ENCODE measurements at places on chromosomes 3 and 15. TPM values are rescaled to one million over a fixed set of nuclear protein-coding genes. Genes with fewer than 3 reads are reported as not detected.

Gene CHRFAM7A
- not detected for total RNA-seq

Gene NR2E3
- not detected for total RNA-seq

Gene GMPS
- 25.4 TPM for total RNA-seq

Gene GPR62
- total RNA-seq, result 0.45 TPM

Gene GOLGA6B
- total RNA-seq, result not detected

Gene SLC9C1
- 0.10 TPM for total RNA-seq

Gene CCDC54
- not detected for total RNA-seq

Gene ATP2B2
- 0.36 TPM for total RNA-seq

Gene ATP13A5
- total RNA-seq, result not detected

Gene XCR1
- not detected for total RNA-seq

Gene TMC3
- not detected for total RNA-seq

Gene ICE2
- 25.2 TPM for total RNA-seq

Gene GPR171
- total RNA-seq, result not detected

Gene CFAP100
- not detected for total RNA-seq

Gene SEMA5B
- 1.1 TPM for total RNA-seq

Gene ANKUB1
- total RNA-seq, result not detected

Gene ABHD5
- total RNA-seq, result 19.9 TPM

Gene RBP2
- not detected for total RNA-seq

Gene ROPN1
- not detected for total RNA-seq

Gene ECE2
- total RNA-seq, result not detected

Gene MASP1
- total RNA-seq, result 8.1 TPM

Gene ITPKA
- 0.23 TPM for total RNA-seq

Gene RTP4
- 0.23 TPM for total RNA-seq

Gene ACTRT3
- total RNA-seq, result 0.74 TPM

Gene SPATA12
- not detected for total RNA-seq

Gene CACNA2D2
- total RNA-seq, result 1.5 TPM

Gene COL6A5
- not detected for total RNA-seq

All from psoas muscle (tissue), 8 donors.